T-helper 17 cell (primary cell): ENCODE measurements at places on chromosomes 6 and 20.

GRCh38 chr6:159590835-159591234 is 102.2 kb downstream of the SOD2 start:
- DNase-seq: no peak

DNA sequence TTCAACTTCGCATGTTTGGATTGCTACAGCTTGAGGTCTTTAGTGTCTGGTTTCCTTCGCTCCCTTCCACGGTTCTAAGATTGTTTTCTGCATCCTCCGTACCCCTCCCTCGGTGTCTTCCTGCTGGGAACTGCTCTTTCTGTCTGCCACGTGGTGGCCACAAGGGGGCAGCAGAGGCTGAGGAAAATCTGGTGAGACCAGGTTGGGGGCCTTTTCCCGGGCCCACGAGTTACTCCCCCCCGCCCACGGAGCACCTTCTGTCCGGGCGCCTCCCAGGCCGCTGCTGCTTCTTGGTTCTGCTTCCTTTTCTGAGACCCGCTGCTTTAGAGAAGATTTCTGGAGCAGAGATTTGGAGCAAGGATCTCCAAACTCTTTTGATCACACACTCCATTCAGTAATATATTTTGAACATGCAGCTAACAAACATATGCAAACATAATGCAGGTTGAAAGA is 21.1 kb upstream of the NOTCH4 start:
- DNase-seq: peak; percentile 60

DNA sequence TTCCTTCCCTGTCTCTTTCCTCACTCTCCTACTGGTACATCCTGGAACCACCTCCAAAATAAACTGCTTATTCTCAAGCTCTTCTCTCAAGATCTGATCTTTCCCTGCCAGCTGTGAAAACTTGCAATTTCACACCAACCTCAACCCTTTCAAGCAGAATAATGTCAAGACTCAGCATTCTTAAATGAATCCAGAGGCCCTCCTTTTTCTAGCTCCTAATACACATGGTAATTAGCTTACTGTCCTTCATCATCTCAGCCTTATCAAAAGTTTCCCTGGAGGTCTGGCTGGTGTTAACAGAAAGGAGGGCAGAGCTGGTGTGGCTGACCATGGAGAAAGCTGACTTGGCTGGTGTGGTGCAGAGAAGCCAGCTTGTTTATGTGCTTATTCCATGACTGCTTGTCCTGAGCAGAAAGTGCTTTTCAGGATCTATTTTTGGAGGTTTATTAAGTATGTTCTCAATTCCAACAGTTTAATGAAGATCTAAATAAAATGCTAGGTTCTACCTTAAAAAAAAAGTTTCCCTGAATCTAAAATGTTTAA is 50.5 kb downstream of the CFAP61 start:
- DNase-seq: no peak

DNA sequence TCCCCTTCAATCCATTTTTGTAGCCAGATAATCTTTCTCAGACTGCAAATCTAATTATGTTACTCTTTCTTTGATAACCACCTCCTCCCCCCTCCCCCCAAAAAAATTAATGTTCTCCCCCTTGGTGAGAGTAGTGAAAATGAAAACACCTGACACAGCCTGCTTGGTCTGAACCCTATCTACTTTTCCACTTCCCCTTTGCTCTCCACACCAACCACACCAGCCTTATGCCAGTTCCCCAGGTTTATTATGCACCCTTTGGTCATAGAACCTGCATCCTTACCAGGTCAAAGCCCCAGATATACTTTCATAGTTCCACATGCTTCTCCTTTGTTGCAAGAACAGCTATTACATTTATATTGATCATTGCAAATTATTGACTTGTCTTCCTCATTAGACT is 19.4 kb downstream of the PFDN4 start:
- no peak for DNase-seq

DNA sequence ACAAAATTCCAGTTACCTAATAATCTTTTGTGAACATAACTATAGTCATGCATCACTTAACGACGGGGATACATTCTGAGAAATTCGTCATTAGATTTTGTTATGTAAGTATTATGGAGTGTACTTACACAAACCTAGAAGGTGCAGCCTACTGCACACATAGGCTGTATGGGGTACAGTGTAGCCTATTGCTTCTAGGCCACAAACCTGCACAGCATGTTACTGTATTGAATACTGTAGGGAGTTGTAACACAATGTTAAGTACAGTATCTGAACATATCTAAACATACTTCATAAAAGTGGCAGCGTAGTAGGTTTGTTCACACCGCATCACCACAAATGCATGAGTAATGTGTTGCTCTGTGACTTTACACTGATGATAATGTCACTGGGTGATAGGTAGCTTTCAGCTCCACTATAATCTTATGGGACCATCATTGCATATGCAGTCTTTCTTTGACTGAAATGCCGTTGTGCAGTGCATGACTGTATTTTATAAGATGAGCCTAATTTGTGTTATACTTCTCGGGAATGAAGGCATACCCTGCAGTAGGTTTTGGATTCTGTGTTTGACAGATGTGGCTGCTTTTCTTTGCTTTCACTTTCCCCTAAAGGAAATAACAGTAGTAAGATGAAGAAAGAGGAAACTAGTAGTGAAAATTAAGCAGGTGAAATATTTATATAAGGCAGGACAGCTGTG is 365.6 kb downstream of the FARS2 start:
- no peak for DNase-seq

DNA sequence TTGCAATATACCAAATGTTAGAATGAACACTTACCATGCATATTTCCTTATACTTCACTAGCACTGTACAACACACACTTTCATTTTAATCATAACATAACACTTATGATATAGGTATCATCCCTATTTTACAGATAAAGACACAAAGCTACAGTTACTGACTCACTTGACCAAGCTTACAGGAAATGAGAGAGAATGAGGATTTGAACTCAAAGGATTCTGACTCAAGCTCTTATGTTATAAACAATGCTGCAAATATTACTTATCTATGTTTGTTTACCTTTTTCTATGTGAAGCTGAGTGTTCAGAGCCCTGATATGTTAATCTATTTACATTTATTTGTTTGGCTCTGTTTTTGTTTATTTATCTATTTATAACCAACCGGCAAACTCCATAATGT is 245.4 kb downstream of the PTPRK start:
- no peak for DNase-seq
